NCI-H2107 (cell line): ENCODE measurements at places on chromosomes 6 and 20.

GRCh38 chr6:80402266-80402665, 295.8 kb downstream of the BCKDHB start:
- no peak for DNase-seq

DNA sequence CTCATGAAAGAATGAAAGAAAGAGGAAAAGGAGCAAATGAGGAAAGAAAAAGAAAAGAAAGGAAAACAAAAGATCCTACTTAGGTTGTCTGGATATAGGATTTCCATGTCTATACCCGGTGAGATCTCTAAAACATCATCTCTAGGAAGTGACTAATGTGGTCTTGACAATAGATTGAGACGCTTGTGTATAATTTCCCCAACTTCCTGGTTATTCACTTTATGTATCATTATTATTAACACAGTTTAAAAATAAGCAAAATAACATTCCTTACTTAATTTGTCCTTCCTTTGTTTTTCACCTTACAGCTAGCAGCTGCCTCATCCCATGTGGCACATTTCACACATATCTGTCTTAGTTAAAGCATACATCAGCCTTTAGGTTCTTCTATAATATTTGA, 27.0 kb downstream of the LAMA4 start:
- no peak for DNase-seq

- no peak for DNase-seq
These were observed 89.9 kb upstream of the SYNDIG1 start for GRCh38 chr20:24379484-24379927.

DNA sequence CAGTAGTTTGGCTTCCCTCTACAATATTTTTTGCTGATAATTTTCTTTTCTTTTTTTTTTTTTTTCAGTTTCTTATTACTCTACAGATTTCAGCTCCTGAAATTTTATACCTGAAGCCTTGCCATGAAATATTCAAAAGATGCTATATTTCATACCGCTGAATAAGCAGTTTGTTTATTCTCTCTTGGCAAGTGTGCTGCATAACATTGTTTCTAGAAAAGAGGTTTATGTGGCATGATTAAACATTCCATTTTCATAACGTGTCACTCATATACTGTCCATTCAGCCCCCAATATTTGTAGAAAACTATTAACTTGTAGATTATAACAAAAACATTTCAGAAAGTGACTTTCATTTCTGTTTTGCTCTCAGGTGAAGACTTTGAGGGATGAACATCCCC, 174.4 kb upstream of the NOX3 start:
- DNase-seq = no peak

DNA sequence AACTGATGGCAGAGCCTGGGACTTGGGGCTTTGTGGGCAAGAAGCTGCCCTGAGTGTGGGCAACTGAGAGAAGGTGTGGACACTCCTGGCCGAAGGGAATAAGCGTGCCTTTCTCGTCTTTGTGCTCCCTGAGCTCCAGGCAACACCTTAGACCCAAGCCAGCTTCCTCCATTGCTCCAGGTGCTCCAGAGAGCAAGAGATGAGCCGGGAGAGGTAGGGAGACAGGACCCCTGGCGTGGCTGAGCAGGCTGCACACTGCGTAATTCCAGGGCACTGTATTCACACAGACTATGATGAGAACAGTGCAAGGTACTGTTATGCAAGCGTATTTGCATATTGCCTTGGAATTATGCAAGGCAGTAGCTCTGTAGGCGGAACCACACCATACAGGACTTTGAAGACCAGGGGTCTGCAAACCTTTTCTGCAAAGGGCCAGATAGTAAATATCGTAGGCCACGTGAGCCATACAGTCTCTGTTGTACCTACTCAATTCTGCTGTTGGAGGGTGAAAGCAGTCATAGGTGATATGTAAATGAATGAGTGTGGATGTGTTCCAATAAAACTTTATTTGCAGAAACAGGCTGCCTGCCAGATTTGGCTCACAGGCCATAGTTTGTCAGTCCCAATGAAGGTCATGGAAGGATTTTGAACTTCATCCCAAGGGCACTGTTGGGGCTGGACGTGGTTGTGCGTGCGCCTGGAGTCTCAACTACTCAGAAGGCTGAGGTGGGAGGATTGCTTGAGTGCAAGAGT, 42.1 kb upstream of the FAM83D start:
- no peak for DNase-seq

- DNase-seq = no peak
These were observed 68.2 kb upstream of the SUPT3H start for GRCh38 chr6:45445749-45446549.

DNA sequence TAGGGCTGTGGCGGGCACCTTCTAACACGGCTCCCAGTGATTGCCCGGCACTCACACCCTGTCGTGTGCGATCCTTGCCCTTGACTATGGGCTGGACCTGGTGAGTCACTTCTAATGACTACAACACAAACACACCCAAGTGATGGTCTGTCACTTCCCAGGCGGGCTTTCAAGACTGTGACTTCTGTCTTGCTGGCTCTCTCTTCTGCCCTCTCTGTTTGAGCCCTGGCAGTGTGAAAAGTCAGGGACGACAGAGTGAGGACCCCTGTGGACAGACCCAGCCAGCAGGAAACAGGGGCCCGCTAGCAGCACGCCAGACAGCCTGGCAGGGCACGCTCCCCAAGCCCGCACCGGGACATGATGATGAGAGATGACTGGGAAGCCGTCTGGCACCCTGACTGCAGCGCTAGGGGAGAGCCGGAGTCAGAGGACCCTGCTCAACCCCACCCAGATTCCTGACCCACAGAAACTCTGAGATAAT, 43.0 kb downstream of the KIF16B start:
- DNase-seq = no peak

DNA sequence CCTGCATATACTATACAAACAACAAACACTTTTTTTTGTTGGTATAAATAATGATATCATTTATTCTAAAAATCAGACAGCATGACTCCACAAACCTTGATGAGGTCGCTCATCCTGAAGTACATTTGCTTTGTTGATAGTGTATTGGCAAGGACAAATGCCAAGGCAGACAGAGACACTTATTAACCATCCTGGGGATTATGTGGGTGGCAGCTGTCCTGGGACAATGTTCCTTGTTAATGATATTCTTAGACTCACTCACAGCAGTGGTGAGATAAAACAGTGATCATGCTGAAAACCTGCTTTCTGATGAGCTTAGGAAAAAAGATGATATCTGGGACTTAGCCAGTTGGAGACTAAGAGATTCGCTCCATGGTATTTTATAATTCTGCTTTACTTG, 85.4 kb upstream of the OGFRL1 start:
- no peak for DNase-seq

- DNase-seq = peak; percentile 56
These were observed 70.2 kb downstream of the CEP57L1 start for GRCh38 chr6:109165392-109165974.

DNA sequence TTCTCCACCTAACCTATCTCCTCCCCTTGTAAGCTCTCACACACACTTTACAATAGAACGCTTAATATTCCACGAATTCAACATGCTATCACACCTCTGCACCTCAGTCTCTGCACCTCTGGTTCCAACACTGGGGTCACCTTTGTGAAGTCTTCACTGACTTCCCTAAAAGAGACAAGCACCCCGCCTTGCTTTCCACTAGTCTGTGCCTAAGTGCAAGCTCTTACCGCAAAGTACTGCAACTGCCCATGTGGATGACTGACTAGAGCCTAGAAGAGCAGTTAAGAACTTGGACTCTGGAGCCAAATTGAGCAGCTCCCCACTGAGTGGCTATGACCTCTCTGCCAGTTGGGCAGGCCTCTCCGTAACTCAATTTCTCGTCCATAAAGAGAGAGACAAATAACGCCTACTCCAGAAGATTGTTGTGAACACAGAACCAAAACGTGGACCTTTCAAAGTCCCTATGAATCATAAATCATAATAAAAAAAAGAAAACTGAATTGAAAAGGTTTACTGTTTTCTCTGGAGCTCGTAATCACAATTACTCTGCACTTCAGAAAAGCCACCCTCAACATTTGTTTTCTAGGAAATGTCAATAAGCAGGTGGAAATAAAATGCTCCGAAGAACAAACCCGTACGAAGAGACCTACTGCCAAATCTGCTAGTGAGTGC, 1.2 kb downstream of the IFNGR1 start:
- no peak for DNase-seq

DNA sequence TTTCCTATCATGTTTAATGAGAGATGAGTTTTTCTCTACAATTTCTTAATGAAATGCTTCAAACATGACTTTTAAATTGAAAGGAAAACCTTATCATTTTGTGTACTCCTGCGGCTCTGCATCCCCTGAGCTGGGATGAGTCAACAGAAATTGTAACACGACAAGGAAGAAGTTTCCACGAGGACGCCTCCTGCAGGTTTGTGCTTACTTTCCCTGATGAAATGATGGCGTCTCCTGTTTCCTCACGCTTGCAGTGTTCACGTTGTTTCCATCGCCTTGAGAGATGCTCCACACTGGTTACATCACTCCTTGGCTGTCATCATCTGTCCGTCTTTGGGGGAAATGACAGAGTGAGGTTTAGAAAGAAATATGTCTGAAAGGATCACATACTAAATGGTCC, 233.7 kb upstream of the ZFP64 start:
- DNase-seq = no peak

DNA sequence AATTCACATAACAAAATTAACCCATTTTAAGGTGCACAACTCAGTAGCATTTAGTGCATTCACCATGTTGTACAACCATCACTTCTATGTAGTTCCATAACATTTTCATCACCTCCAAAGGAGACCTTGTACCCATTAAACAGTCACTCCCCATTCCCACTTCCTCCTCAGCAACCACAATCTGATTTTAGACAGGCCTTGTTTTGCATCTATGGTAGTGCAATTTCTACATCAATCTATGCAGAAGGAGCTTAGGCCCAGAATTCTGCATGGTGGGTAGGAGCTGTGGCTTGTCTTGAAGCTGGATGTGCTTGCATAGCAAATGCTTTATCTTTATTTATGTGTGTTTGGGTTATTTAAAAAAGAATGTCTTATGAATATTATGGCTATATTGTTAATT, 13.5 kb upstream of the HLA-DQA1 start:
- DNase-seq = no peak

GRCh38 chr6:31723980-31724691, 963 bp downstream of the MPIG6B start:
- DNase-seq = no peak

- DNase-seq = no peak
These were observed 111.0 kb upstream of the TMEM181 start for GRCh38 chr6:158448856-158449255.

DNA sequence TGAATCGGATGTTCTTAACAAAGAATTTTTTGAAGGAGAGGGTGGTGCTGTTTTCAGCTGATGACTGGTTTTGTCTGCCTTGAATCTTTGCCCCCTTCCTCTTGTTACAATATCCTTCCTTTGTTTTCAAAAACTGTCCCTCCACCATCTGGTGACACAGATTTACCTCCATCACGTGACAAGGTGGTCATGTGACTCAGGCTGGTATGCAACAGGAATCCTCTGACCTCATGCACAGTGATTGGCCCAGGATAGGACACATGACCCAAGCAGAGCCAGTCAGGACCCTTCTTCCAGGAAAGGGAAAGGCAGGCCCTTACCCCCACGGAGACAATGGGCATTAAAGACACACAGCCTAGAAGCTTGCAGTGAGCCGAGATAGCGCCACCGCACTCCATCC, 84.7 kb upstream of the MC3R start:
- no peak for DNase-seq

GRCh38 chr20:2109425-2110210, 8.0 kb downstream of the STK35 start:
- DNase-seq = no peak

- no peak for DNase-seq
These were observed 610.1 kb upstream of the FLRT3 start for GRCh38 chr20:14947536-14947935.

DNA sequence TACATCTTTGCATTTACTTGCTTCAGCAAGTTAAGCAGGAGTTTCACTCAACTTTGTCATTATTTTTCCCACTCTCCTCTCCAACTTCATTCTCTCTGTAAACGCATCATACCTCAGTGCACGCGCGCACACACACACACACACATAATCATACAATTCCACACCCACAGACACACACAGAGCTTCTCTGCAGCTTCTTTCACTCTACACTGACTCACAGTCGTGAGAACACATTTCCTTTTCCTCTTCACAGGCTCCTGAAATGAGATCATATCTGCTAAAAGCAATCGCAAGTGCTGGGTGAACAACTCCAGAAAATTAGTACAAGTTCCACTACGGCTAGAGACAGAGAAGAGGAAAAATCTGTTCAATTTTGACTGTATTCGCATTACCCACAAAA, 215.4 kb downstream of the PTPRT start:
- DNase-seq = no peak

DNA sequence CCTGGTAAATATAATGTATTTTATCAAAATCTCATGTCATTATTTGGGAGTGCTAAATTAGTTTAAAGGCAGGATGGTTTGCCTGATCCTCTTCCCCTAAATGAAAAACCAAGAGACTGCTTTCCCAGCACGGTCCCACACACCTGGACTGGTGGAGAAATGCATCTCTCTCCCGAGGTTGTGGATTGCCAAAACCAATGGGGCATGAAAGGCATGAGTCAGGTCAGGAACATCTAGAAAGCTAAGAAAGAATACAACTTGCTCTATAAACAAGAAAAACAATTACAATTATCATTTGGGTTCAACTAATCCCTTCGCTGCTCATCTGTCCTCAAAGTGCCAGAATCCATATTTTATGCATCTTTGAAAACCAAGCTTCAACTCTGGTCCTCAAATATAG, 308.3 kb upstream of the IRAK1BP1 start:
- no peak for DNase-seq

- no peak for DNase-seq
These were observed 411.7 kb downstream of the UTRN start for GRCh38 chr6:144696610-144697368.

- DNase-seq = no peak
These were observed 1259.8 kb upstream of the GJE1 start for GRCh38 chr6:140872885-140873284.

DNA sequence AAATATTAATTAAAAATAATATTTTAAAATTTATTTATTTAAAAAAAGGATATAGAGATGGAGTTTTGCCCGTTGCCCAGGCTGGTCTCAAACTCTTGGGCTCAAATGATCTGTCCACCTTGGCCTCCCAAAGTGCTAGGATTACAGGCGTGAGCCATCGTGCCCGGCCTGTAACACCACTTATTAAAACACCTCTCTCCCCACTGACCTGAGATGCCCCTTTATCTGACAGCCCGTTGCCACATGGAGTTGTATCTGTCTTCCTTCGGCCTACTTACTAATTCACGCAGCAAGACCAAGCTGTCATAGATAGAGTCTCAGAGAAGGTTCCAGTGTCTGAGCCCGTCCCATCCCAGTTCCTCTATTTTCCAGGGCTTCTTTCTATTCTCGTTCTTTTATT, 30.7 kb downstream of the KIF25 start:
- no peak for DNase-seq

GRCh38 chr6:11632795-11633511, 95.4 kb downstream of the TMEM170B start:
- DNase-seq = no peak
